Astrocyte of the spinal cord (primary cell): ENCODE measurements at places on chromosomes 4 and X.
A peak's percentile ranks its signal among the peaks of the same experiment; 100 is the strongest.

DNA sequence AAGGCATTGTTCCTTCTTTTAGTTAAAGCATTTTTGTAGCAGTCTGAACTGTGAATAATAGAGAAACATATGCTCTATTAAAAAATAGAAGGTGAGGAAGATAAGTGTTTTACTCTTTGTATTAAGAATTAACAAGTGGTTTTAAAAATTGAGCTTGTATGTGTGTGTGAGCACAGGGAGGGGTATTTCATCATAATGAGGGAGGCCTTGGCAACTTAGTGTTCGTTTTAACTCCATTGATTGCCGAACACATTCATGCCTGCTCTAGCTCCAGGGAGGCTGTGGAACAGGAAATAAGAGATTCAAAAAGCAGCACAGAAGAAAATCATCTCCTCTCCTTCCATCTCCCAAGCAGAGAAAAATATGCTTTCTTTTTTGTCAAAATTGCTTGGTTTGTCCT is 14.8 kb downstream of the SHROOM3 start:
- peak; percentile 26 for DNase-seq

DNA sequence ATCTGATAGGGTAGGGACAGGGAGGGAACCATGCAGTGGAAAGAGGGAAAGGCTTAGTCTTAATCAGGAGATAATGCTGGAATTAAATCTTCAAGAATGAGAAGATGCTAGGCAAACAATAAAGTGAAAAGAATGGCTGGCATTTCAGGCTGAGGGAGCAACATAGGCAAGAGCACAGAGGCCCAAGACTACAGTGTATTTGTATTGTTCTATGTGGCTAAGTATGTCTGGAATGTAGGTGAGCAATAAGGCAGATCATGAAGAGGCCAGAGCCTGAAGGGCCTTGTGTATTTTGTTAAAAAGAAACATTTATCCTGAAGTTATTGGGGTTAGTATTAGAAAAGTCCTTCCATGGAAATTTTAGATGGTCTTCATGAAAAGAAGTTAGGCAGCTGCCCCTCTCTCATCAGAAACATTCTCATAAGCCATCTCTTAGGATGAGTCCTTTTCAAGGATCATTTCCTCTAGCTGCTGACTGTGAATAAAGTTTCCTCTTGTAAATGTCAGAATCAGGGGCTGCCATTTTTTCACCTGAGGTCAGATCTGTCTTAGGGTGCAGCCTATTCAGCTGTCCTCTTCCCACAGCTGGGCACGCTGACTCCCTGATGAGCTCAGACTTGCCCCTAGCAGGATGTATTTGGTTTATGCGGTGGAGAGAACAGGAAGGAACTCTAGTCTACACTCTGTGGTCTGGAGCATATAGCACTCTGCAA is 46.3 kb downstream of the ATP10D start:
- DNase-seq = peak; percentile 94

- DNase-seq = peak; percentile 8
These were observed 6.4 kb downstream of the PPEF2 start for GRCh38 chr4:75895744-75896314.

- no peak for DNase-seq
These were observed 501.6 kb downstream of the PPARGC1A start for GRCh38 chr4:23388255-23388654.

DNA sequence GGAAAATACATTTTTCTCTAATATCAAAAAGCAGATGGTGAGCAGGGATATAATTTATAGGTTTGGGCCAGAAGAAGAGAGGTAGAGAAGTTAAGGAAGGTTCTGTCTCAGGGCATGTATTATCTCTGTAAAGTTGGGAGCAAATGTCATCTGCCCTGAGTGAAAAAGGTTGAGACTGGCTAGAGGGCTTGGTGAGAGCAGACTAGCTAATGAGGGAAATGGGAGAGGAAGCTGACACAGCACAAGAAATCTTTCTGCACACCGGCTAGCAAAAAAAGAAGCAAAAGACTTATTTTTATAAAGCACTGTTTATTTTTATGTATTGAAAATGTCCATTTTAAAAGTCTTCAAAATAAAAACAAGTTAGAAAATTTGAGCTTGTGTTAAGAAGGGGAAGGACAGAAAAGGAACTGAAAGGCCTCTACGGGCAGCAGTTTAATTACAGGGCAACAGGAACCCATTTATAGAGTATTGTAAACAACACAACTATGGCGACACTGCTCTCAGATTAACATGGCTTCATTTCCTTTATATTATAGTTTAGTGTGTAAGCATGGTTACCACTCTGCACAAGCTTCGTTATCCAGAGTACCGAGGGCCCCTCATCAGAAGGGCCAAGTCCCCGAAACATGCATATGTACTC is 17.4 kb downstream of the CD40LG start:
- DNase-seq = no peak

DNA sequence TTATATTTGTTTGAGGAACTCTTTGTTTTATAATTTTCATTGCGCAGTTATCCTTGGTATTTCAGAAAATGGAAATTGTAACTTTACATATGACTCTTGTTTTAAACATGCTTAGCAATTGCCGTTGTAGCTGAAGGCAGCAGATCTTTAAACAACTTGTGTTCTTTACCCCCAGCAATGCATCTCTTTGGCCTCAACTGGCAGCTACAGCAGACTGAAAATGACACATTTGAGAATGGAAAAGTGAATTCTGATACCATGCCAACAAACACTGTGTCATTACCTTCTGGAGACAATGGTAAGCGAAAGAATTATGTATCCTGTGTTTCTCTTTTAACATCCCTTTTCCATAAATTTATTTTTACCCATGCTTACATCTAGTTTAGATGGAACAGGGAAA is 263.6 kb downstream of the DCTD start:
- DNase-seq = peak; percentile 81

GRCh38 chr4:75555294-75556164 is at the start of gene ODAPH:
ODAPH (plus strand) TSS chr4:75556066; CDS start chr4:75556083, 17 bp downstream.
- peak; percentile 83 for DNase-seq

- DNase-seq = peak; percentile 70
These were observed 2.7 kb upstream of the TIMP1 start for GRCh38 chrX:47579537-47579936.

DNA sequence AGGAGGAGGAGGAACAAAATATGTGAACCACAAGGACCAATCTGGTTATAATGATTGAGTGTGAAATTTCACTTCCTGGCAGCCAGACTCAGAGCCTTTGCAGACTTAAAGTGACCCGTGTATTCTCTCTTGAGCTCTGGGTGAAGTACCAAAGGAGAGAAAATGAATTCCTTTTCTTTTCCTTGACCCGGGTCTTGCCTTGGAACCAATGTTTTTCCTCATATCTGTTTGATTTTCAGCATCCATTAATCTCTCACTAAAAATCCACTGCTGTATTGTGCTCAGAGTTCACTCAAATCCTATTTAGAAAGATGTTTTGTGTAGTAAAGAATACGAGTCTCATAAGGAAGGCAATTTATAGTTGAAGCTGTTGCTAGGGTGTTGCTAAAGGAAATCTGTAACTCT is 78.3 kb upstream of the C1QTNF7 start:
- DNase-seq = peak; percentile 29

- DNase-seq = peak; percentile 14
These were observed 60.2 kb upstream of the PGAM4 start for GRCh38 chrX:78029663-78030062.

DNA sequence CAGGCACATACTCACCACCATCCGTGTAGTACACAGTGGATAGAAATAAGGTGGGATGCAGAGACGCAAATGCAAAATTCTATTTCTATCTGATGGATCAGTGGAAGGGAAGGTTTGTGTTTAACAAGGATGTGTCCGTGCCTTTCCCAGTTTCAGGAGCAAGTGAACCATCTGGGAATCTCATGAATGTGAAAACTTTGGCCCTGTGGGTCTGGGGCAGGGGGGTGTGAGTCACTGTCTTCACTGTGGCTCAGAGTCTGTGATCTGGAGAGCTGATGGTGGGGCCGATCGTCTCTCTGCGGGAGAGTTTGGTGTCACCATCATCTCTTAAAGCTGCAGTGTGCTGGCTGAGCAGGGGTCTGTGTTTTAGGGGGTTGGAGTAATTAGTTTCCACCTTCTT is 179.3 kb upstream of the STS start:
- peak; percentile 1 for DNase-seq

DNA sequence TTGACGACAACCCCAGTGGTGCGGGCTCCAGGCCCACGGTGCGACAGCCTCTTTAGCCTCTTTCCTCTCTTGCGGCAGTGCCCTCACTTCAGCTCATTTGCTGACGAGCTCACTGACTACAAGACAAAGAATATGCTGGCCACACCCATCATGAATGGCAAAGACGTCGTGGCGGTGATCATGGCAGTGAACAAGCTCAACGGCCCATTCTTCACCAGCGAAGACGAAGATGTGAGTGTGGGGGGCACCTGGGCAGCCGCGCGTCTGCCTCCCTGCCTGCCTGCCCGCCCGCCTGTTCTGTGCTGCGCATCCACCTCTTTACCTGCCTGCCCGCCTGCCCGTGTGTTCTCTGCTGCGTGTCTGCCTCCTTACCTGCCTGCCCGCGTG is 9.2 kb downstream of the PDE6B start:
- DNase-seq = no peak

DNA sequence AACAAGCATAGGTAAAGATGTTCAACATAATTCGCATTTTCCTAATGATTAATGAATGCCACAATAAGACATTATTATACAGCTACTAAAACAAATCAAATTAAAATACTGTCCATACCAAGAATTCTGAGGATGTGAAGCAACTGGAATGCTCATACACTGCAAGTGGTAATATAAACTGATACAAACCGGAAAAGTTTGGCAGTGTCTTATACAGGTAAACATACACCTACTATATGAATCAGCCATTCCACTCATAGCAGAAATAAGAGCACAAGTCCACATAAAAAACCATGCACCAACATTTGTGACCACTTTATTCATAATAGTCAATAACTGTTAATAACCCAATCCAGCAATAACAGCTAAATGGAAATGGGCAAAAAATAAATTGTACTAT is 79.3 kb downstream of the FBXW7 start:
- no peak for DNase-seq

DNA sequence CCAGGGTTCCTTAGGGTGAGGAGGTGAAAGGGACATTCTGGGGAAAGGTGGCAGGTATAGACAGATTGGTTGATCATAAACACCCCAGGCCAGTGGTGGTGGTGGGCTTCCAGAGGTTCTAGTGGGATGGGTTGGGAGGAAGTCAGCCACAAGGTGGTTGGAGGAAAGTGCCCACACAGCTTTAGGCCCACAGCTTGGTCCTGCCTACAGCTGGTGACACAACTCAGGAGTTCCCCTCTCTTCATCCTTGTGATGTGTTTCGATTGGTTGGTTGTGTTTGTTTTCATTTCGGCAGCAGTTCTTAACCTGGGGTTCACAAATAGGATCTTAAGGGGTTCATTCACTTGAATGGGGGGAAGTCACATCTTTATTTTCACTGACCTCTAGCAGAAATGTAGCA is 157.0 kb downstream of the TMEM164 start:
- no peak for DNase-seq

DNA sequence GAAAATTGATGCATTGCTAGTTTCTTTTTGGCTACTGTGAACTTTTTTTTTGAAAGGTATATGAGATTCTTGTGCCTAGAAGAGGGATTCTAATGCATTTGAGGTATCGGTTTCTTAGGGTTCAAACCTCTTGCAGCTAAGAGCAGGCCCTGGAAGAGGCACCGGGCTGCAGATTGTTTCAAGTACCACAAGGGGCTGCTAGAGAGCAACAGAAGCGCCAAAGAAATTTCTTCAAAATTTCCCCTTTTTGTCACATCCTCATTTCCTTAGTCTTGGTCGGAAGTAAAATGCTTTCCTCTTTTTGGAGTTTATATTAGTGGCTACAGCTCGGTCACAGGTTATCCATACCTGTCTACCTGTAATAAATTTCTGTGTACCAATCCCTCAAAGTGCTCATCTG is 89.8 kb downstream of the PDGFRA start:
- peak; percentile 53 for DNase-seq

DNA sequence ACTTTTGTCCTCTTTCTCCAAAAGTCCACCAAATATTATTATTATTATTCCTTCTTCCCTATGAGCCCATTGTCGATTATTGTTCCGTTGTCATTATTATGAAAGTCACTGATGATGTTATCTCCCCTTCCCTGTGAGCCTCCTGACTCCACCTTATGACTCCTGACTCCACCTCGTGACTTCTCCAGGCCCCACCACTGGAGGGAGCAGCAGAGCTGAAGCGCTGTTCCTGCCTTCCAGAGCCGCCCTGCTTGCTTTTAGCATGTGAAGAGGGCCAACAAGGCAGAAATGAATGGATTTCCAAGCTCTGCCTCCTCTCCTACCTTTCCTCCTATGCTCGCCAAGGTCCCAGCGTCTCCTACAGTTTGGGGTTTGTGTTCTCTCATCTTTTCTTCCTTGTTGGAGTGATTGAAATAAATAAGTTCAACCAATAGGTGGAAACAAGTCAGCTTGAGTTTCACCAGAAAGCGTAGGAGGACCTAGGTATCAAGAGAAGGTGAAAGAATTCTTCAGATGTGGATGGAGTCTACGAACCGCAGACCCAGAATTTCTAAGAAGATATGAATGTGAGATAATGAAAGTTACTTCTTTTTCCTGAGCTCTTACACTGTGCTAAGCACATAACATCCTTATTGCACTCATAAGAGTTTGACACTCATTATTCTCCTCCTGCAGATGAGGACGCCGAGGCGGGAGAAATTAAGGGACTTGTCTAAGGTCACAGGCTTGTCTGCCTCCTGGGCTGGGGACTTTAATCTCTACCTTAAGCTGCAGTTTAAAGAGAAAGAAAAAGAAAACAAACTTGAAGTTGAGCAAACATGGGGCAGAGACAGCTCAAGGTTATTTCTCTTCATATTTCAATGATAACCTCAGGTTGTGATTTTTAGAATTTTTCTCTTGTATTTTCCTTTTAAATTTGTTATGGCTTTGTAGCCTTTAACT is 26.1 kb downstream of the IGSF1 start:
- no peak for DNase-seq

DNA sequence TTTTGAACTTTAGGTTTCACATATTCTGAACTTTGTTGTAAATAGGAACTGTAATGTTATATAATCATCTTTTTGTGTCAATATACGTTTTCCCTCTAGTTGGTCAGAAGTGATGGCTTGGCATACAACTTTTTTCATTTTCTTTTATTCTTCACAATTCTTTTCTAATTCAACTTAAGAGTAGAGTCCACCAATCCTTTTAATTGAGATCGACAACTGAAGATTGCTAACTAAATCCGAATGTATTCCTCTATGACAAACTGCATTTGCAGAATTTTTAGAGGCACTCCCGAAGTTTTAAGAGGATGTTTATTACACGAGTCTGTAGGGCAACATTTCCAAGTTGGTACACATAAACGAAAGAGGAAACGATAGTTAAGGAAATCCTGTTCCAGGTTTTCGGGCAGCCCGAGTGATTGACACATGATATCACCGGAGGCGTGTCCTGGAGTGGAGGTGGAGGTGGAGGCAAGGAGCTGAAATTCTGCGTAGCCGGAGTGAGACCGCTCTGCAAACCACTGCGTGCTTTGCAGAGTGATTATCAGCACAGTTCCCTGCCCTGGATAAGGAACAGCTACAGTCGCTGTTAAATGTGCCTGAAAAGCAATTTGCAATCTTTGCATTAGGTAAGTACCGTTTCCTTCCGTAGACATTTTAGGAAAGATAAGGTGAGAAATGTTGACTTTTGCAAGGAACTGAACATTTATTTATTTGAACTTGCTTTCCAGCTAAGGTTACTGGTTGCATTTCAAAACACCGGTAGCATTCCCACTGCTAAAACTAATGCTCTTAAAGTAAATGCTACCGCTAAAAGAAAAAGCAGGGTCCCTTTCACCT is at the start of gene SPRY1:
Gene SPRY1, plus strand, starts transcription at position 489 of the 837 bp plus-strand sequence. CDS start 4,797 bp downstream, outside the sequence.
- DNase-seq = peak; percentile 93
